Skeletal muscle tissue (tissue), 5 donors: ENCODE measurements at places on chromosomes 7 and 10. TPM values are rescaled to one million over a fixed set of nuclear protein-coding genes. Genes with fewer than 3 reads are reported as not detected.

Gene LBX1
- 3.1 TPM for total RNA-seq

Gene FAM25G
- total RNA-seq, result not detected

Gene ENKUR
- 0.52 TPM for total RNA-seq

Gene C10orf67
- under 0.01 TPM for total RNA-seq

Gene HSPA12A
- total RNA-seq, result 8.4 TPM

Gene NEUROD6
- not detected for total RNA-seq

Gene GRM3
- under 0.01 TPM for total RNA-seq

Gene ALDH18A1
- 64.2 TPM for total RNA-seq

Gene SLC26A3
- total RNA-seq, result not detected

Gene TEX47
- not detected for total RNA-seq

Gene GPR26
- total RNA-seq, result not detected

Gene PRSS37
- total RNA-seq, result not detected

Gene AGR3
- total RNA-seq, result not detected

Gene OR6V1
- not detected for total RNA-seq

Gene MEST
- 446 TPM for total RNA-seq

Gene GNAT3
- total RNA-seq, result not detected

Gene WEE2
- total RNA-seq, result not detected

Gene HGF
- total RNA-seq, result 4.7 TPM

Gene TRA2A
- total RNA-seq, result 33.9 TPM

Gene SPDYE16
- total RNA-seq, result not detected

Gene LIPN
- total RNA-seq, result not detected

Gene NANOS1
- 2.6 TPM for total RNA-seq

Gene GRM8
- not detected for total RNA-seq

Gene ASB10
- total RNA-seq, result 3.7 TPM

Gene FEZF1
- not detected for total RNA-seq

Gene NPTX2
- 3.1 TPM for total RNA-seq

Gene DLX6
- not detected for total RNA-seq

Gene CRYGN
- total RNA-seq, result not detected

Gene LRGUK
- 1.6 TPM for total RNA-seq

Gene NKX1-2
- not detected for total RNA-seq

Gene GIMAP4
- 25.6 TPM for total RNA-seq

Gene PTPRE
- total RNA-seq, result 7.8 TPM

Gene COL13A1
- 13.0 TPM for total RNA-seq

Gene STEAP1B
- total RNA-seq, result 4.7 TPM

Gene FAM221A
- 0.52 TPM for total RNA-seq

Gene ITPRID1
- 0.52 TPM for total RNA-seq

Gene INHBA
- 4.7 TPM for total RNA-seq

Gene CYP3A7
- total RNA-seq, result 0.52 TPM

Gene PDZD7
- total RNA-seq, result 1.0 TPM

Gene UCN3
- not detected for total RNA-seq

Gene PLAU
- 21.4 TPM for total RNA-seq

Gene LRRN3
- total RNA-seq, result 5.2 TPM

Gene FGL2
- total RNA-seq, result 32.4 TPM

Gene CCL24
- not detected for total RNA-seq

Gene VAX1
- total RNA-seq, result not detected

Gene OPN1SW
- not detected for total RNA-seq

Gene YWHAG
- total RNA-seq, result 86.1 TPM

Gene ATG9B
- not detected for total RNA-seq

Gene GPR146
- total RNA-seq, result 5.2 TPM

Gene IGF2BP3
- 59.0 TPM for total RNA-seq

Gene BLVRA
- total RNA-seq, result 27.7 TPM

Gene SPAM1
- not detected for total RNA-seq

Gene H2BK1
- not detected for total RNA-seq

Gene BTAF1
- 35.5 TPM for total RNA-seq

Gene CRHR2
- under 0.01 TPM for total RNA-seq
